Upper lobe of left lung (tissue), 6 donors: ENCODE measurements at places on chromosomes 6 and 20. TPM values are rescaled to one million over a fixed set of nuclear protein-coding genes. Genes with fewer than 3 reads are reported as not detected.
A peak's percentile ranks its signal among the peaks of the same experiment; 100 is the strongest.

Gene NOTCH4
- total RNA-seq: 27.0 TPM

DNA sequence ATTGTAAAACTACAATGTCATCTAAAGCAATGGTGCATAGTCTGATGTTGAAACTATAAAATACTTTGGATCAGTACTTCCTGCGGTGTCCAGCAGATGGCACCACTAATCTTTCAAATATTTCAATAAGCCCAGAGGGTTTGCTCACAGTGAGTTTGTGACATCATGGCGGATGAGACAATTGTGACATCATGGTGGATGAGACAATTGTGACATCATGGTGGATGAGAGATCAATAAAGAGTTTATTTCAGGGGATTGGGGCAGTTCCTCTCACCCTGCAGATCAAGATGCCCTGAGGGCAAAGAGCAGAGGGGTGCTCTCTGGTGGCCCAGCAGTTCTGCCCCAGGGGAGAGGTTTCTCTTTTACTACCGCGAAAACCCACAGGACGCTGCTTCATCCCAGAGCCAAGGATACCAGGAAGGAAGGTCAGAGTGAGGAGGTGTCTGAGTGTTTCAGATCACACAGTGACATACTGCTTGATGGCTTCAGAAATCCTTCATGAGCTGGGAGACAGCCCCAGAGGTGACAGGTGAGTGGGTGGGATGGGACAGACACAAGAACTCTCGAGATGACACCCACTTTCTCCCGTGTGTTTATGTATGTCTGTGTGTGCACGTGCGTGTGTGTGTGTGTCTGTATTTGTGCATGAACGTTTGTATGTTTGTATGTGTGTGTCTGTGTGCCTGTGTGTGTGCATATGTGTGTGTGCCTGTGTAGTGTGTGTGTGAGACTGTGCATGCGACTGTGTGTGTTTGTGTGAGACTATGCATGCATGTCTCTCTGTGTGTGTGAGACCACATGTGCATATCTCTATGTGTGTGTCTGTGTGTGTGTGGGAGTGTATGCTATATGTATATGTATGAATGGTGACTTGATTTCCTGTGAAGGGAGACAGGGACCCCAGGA, 7.3 kb upstream of the ULBP2 start:
- no peak for DNase-seq

- no peak for DNase-seq
These were observed 144.2 kb downstream of the TTLL2 start for GRCh38 chr6:167469101-167469500.

GRCh38 chr20:48638546-48638945, 189.3 kb downstream of the PREX1 start:
- DNase-seq: no peak

Gene NKAPL
- 0.79 TPM for total RNA-seq

- DNase-seq: peak; percentile 89
These were observed 16.1 kb downstream of the BPIFB1 start for GRCh38 chr20:33299111-33299603.

GRCh38 chr20:49483018-49483695, 689 bp upstream of the KCNB1 start:
- no peak for DNase-seq

Gene TPD52L1
- 44.3 TPM for total RNA-seq

Gene GMDS
- 13.5 TPM for total RNA-seq

- peak; percentile 24 for DNase-seq
These were observed 75.9 kb upstream of the PMEPA1 start for GRCh38 chr20:57785720-57786119.

Gene FKBP1C
- not detected for total RNA-seq

DNA sequence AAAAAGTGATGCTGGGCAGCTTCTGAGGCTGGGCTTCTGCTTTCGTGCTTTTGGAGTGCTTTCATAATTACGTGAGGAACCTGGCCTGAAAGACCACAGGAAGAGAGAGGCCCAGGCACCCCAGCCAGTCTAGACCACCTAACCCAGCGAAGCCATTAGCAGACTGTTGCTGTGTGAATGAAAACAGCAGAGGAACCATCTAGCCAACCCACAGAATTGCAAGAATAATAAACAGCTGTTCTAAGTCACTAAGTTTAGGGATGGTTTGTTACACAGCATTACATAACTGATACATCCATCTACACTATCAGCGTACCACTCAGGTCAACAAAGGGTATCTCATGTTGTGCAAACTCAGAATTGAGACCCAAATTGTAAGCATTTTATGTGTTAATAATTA, 34.5 kb downstream of the FGD2 start:
- no peak for DNase-seq

Gene GUCA1A
- total RNA-seq: not detected

- DNase-seq: no peak
These were observed 15.2 kb downstream of the KIF25 start for GRCh38 chr6:168012431-168013249.

GRCh38 chr20:2761885-2762284, 38.5 kb downstream of the CPXM1 start:
- DNase-seq: no peak

GRCh38 chr6:137761487-137761886, 105.6 kb upstream of the TNFAIP3 start:
- DNase-seq: no peak

Gene C6orf15
- total RNA-seq: not detected

Gene RFX6
- not detected for total RNA-seq

Gene CPXM1
- total RNA-seq: 0.55 TPM

Gene TRIM15
- not detected for total RNA-seq
